Tongue (tissue), 3 donors: ENCODE measurements at places on chromosomes 13 and 19.

DNA sequence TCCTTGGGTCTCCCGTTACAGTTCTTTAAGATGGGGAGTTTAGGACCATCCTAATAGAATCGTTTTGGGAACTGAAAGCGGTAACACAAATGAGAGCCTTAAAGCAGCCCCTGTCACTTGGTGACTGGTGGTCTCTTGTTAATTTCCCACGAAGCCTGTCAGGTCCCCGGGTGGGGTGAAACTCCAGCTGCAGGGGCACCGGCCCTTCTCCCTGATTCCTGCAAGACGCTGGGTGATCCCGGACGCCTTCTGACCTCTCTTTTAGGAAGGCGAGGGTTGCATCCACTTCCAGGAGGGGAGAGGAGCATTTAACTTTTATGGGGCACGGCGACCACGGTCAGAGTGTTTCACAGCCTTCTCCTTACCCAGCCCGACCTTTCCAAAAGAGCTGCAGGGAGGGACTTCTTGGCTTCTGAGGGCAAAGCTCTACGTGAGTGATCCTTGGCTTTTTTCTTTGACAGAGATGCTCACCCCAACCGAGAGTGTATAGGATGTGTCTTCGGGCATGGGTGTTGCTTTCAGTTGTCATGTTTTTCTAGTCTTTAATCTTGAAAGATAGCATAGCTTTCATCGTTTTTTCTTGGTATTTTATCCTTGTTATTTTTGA lies 688 bp downstream of the ZNF225 start:
- no peak for DNase-seq

DNA sequence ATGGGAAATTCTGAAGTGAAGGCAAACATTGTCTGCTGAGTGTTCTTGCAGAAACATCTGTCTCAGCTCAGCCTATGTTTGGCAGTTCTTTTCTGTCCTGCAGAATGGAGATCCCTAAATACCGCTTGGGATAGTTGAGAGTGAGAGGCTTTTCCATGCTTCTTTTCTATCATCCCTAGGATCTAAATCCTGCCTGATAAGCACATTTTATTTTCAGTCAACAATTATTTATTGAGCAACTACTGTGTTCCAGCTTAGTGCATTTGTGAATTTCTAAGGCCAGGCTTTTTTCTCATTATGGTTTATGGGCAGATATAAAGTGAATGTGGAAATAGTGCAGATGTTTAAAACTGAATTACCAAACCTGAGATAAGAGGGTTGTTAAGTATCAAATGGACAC lies 62.6 kb downstream of the SLC10A2 start:
- DNase-seq, result no peak

- DNase-seq, result no peak
These were observed 31.2 kb downstream of the BTBD2 start for GRCh38 chr19:1984357-1984756.

DNA sequence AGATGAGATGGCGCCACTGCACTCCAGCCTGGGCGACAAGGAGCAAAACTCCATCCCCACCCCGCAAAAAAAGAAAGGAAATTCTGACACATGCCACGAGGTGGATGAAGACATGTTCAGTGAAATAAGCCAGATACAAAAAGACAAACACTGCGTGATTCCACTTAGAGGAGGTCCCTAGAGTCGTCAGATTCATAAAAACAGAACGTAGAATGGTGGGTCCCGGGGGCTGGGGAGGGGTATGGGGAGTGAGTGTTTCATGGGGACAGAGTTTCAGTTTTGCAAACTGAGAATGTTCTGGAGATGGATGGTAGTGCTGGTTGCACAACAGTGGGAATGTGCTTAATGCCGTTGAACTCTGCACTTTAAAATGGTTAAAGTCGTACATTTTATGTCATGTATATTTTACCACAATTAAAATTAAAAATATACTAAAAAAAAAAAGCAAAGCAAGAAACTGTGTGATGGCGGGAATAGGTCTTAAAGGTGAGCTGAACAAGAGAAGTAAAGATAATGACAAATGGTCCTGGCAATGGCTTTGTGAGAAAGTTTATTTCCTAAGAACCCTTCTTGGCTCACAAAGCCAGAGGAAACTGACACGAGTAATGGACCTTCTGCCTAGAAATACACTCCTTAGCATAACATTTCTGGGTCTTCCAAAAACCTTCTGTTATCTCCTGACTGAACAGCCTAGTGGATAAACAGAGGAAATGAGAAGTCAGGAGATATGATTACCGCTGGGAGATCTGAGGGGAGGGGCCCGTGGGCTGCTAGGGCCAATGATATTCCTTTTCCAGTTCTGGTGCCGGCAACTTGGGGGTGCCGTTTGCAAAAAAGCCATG lies 4.2 kb upstream of the SPC24 start:
- no peak for DNase-seq

- peak; percentile 82 for DNase-seq
These were observed 3.7 kb downstream of the SLC25A42 start for GRCh38 chr19:19067276-19068072.

GRCh38 chr13:98286799-98287198 lies 109.7 kb upstream of the RNF113B start:
- DNase-seq, result no peak

- no peak for DNase-seq
These were observed 50.1 kb upstream of the C13orf46 start for GRCh38 chr13:114023716-114024602.

GRCh38 chr13:84609716-84610115 lies 727.4 kb upstream of the SLITRK1 start:
- no peak for DNase-seq

DNA sequence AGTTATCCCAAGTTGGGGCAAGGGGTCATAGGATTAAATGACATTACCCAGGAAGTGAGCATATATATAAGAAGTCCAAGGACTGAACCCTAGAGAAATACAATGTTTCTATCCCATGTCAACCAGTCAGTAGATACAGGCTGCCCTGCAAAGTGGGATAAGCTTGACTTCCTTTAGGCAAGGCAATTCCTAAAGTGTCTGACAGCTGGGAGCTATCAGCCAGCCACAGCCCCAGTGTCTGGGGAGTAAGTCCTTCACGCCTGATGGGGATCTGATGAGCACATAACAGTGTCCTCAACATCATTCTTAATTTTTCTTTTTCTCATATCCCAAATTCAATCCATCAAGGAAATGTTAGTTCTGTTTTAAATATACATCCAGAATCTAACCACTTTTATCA lies 54.1 kb downstream of the DNAJC15 start:
- no peak for DNase-seq

GRCh38 chr19:2969104-2969504 lies 8.3 kb upstream of the TLE6 start:
- peak; percentile 92 for DNase-seq

GRCh38 chr13:56009418-56009817 lies 1131.3 kb upstream of the PRR20A start:
- no peak for DNase-seq

DNA sequence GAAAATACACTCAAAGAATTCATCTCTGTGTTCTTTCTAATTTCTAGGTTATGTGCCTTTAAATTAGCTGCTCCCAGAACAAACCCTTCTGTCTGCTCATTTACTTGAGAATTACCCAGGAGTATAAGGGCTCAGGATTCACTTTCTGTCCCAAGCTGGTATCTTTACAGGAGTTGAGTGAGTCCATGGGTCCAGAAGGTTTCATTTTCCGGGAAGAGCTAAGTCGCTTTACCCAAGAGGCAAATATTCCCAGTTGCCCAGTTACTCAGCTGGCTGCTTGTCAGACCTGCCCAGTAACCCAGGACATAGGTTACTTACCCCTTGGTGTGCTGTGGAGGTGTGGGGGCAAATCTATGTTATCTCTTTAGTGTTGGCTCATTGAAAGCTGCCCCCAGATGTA lies 47.3 kb downstream of the DHRS12 start:
- no peak for DNase-seq

DNA sequence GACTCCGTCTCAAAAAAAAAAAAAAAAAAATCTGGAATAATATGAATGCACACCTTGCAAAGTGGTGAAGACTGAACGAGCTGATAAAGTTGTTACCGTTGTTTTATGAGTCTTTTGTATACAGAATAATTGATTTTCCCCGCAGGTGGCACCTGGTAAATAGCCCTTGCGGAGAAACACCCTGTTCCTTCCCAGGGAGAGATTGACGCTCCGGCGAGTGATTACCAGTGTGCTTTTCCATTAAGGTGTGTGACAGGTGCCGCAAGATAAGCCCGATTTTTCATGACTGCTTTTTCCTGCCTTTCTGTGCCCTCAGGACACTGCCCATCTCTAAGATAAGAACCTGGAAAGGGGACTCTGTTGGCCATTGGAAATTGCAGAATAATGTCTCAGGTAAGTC lies 943 bp downstream of the ZNF302 start:
- DNase-seq, result no peak

- DNase-seq, result no peak
These were observed 1.0 kb downstream of the RTBDN start for GRCh38 chr19:12833418-12833737.

- DNase-seq, result no peak
These were observed 12.3 kb downstream of the DDX39A start for GRCh38 chr19:14406645-14407401.

GRCh38 chr19:3593156-3593555 lies 7.9 kb downstream of the GIPC3 start:
- DNase-seq, result no peak

DNA sequence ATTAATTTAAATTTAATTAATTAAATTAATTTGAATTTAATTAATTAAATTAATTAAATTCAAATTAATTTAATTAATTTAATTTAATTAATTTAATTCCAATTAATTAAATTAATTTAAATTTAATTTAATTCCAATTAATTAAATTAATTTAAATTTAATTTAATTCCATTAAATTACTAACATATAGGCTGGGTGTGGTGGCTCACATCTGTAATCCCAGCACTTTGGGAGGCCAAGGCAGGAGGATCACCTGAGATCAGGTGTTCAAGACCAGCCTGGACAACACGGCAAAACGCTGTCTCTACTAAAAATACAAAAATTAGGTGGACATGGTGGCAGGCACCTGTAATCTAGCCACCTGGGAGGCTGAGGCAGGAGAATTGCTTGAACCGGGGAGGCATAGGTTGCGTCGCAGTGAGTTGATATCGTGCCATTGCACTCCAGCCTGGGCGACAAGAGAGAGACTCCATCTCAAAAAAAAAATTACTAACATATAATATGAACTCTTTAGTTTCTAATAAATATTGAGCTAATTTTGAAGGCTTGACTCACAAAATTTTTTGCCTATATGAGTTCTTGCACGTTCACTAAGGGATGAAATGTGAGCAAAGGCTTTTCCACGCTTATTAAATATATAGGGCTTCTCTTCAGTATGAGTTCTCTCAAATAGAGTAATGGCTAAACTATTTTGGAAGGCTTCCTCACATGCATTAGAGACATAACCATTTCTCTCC lies 9.0 kb upstream of the USP29 start:
- no peak for DNase-seq

DNA sequence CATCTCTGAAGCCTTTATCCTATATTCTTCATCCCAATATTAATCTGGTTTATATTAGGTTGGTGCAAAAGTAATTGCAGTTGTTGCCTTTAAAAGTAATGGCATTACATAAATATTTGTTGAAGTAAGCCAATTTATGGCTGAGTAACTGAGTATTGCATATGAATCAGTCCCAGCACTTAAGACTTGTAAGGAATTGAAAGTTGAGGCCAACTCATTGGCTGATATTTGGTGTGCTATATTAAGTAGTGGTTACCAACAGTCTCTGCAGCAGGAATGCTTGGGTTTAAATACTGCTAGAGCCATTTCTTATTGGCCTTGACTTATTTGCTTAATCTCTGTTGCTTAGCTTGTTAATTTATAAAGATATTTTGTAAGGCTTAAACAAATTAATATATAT lies 460.7 kb downstream of the GPC6 start:
- DNase-seq, result no peak

DNA sequence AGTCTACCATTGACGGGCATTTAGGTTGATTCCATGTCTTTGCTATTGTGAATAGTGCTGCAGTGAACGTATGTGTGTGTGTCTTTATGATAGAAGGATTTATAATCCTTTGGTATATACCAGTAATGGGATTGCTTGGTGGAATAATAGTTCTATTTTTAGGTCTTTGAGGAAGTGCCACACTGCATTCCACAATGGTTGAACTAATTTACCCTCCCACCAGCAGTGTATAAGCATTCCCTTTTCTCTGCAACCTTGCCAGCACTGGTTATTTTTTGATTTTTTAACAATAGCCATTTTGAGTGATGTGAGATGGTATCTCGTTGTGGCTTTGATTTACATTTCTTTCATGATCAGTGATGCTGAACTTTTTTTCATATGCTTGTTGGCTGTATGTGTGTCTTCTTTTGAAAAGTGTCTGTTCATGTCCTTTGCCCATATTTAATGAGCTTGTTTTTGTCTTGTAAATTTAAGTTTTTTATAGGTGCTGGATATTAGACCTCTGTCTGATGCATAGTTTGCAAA lies 37.5 kb downstream of the RFC3 start:
- DNase-seq, result no peak

GRCh38 chr19:39296055-39296645 lies at the start of gene IFNL1:
IFNL1 (plus strand) TSS chr19:39296407; CDS start chr19:39296422, 15 bp downstream.
- DNase-seq, result no peak

- no peak for DNase-seq
These were observed 891 bp upstream of the TNNI3 start for GRCh38 chr19:55158423-55158822.

DNA sequence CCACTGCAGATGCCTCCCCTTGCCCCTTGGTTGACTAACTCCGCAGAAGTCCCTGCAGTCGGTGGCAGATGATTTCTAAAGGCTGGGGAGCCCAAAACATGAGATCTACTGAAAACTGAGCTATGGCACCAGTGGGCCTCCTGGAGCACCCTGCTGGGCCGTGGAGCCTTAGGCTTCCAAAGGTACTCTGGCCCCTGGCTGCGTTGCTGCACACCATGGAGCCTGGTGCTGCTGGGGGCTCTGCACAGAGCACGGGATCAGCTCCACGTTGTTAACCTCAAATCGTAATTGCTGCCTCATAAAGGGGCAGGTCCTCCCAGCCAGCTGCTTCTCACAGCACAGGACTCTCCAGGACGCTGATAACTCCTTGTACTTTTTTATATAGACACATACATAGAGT lies 357.5 kb downstream of the NALCN start:
- DNase-seq, result no peak

- peak; percentile 78 for DNase-seq
These were observed 5.0 kb upstream of the ZNF765 start for GRCh38 chr19:53389978-53390377.

DNA sequence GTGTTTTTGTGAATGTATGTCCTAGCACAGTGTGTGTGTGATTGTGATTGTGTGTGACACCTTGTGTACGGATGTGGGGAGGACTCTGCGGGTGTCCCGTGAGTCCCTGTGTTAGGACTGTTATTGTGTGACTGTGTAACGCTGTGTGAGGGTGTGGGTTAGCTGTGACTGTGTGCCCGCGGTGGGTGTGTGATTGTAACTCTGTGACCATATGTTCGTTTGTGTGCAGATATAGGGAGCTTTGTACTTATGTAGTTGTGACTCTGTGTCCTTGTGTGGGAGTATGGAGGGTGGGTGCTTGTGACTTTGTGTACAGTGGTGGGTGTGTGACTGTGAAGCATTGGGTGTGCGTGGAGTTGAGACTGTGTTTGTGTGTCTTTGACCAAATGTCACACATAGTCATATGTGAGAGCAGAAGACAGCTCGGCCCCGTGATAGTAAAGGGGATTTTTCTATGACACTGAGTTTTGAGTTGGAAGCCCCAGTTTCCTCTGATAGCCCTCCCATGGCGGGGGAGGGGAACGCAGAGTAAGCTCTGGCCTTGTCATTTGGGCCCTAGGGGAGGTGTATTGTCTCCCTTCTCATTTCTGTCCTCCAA lies 949 bp upstream of the ZNF260 start:
- DNase-seq, result no peak

GRCh38 chr13:100306434-100306999 lies 217.6 kb downstream of the PCCA start:
- peak; percentile 8 for DNase-seq
